Lung (tissue), 17 donors: ENCODE measurements at places on chromosomes 2 and 18. TPM values are rescaled to one million over a fixed set of nuclear protein-coding genes. Genes with fewer than 3 reads are reported as not detected.

DNA sequence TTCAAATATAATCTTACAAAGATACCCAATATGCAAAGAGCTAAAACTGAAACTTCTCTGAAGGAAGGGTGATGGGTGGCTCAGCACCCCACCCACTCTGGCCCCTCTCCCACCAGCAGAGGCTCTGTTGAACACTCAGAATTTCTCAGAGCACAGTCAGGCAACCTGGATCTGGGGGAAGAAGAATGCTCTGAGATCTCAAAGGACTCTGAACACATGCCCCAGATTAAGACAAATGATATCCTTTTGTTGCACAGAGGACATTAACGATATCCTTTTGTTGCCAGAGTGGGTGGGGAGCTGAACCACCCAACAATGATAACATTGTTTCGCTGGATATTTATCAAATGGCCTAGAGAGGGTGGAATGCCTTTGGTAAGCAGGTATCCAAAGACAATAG, 104.8 kb downstream of the LBH start:
- no peak for DNase-seq

DNA sequence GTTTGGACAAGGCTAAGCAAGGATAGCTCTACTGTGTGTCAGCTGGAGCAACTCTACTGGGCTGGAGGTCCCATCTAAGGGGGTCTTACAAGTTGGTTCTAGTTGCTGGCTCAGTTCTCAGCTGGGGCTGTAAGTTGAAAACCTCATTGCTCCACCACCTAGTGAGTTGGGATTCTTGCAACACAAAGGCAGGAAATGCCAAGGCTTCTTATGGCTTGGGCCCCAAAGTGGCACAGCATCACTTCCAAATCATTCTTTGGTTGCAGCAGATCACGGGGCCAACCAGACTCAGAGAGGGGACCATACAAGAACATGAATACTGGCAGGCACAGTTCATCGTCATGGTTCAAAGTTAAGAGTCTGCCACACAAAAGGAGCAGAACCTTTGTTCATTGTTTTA, 332.7 kb downstream of the LRRTM1 start:
- DNase-seq = no peak

DNA sequence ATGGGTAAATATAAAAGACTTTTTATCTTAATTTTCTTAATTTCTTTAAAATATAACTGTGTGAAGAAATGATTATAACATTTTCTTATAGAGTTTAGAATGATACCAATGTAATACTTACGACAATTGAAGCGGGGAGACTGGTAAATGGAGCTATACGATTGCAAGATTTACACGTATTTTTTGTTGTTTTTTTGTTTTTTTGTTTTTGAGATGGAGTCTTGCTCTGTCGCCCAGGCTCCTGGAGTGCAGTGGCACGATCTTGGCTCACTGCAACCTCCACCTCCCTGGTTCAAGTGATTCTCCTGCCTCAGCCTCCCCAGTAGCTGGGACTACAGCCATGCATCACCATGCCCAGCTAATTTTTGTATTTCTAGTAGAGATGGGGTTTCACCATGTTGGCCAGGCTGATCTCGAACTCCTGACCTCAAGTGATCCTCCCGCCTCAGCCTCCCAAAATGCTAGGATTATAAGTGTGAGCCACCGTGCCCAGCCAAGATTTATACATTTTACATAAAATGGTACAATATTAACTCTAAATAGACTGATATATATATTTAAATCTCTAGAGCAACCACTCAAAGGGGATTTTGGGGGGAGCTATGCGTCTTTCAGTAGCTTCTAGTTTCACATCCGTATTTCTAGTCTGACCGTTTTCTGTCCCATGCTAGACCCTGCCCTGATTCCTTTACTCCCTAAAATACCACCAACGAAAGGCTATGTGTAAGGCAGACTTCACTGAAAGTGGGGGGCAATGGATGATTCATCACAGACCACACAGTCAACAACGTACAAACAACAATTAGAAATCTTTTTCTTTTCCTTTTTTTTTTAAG, 28.2 kb upstream of the ATG16L1 start:
- DNase-seq = no peak

DNA sequence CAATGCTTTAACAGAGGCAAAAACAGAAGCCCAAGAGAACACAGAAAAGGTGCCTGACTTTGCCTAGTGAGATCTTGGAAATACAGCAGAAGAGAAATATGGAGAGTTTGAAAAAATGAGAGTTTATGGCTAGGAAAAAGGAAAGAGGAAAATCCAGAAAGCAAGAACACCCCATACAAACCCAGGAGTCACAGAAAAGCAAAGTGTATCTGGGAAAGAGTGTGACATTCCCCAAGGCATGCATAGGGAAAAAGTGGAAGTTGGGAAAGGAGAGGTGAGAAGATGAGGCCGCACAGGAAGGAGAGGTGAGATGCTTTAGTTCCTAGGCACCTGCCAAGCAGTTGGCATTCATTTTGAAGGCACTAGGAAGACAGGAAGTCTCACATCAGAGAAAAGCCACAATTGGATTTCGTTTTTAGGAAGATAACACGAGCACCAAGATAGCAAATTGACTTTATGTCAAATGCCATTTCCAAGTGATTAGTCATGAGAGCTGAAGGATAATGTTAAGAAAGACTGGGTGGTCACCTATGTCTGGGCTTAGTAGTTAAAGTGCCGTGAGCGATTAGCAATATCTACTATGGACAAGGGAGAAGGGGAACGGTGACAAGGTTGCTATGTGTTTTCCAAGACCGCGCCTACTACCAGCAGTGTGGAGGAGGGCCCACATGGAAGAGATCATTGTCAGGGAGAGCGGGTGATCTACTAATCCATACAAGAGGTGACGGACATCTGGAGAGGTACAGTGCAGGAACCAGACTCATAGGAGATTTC, 224.1 kb upstream of the PARD3B start:
- no peak for DNase-seq

- DNase-seq = no peak
These were observed 120.4 kb downstream of the SLC5A7 start for GRCh38 chr2:108106731-108107130.

GRCh38 chr2:159933727-159934049, 128.7 kb downstream of the PLA2R1 start:
- DNase-seq = peak; percentile 97

GRCh38 chr2:227687189-227687588, 20.6 kb downstream of the SCYGR5 start:
- DNase-seq = no peak

DNA sequence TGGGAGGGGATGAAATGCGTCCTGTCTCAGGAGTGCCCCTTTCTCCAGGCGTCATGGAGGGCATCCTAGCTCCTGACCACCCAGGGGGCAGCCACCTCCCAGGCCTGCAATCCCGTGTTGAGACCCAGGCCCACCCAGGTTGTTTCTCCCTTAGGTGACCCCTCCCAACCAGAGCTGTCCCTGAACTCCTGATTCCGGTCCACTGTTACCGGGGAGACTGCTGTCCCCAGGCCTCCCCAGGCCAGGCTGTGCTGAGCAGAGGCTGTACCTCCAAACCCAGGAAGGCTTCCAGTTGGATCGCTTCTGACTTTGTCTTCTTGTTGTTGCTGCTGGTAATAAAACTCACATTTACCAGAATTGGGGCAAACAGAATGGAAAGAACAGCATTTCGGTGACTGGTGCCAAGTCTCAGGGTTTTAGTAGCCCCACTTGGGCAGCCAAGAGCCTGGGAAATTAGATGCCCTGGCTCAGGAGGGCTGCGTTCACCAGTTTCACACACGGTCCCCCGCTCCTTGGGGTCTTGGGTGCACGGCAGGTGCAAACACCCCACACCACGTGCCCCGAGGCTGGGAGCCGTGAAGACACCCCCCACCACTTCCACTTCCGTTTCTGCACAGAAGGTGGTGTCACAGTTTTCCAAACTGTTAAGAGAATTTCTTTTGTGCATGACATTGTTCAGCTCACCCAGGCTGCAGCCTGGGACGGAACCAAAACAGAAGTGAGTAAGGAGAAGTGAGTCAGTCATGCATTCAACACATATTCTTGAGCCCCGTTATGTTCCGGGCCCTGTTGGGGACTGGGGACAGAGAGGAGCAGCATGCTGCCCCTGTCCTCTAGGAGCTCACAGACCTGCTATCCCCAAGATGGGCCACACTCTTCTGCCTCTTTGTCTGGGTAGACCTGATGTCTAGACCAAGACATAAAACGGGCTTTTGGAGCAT, 29.4 kb downstream of the ITM2C start:
- no peak for DNase-seq

DNA sequence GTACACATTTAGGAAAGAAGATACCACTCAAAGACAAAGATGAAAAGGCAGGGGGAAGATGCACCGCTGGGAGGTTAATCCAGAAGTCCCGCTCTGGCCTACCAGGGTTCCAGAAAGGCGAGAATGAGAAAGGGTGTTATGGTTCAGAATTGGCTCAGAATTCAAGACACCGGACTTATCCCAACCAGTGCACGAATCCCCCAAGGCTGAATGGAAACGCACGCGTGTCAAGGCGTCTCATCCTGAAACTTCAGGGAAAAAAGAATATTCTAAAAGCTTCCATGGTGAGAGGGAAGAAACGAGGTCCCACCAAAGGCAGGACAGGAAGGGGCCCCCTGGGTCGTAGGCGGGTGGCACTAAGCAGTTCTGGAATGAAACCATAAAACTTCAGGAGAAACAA, 71.9 kb downstream of the SLC66A2 start:
- DNase-seq = no peak

- DNase-seq = no peak
These were observed 61.4 kb downstream of the SLC4A3 start for GRCh38 chr2:219688560-219689445.

- peak; percentile 97 for DNase-seq
These were observed at the start of gene SOS1 for GRCh38 chr2:39120771-39121522. Gene SOS1, minus strand, starts transcription at chr2:39121051. Its CDS starts 629 bp downstream, at chr2:39120422.

- DNase-seq = no peak
These were observed 148.5 kb upstream of the DLX2 start for GRCh38 chr2:172251231-172251630.

- DNase-seq = peak; percentile 31
These were observed 596.4 kb downstream of the NYAP2 start for GRCh38 chr2:225995796-225996461.

GRCh38 chr2:112690853-112691401, 29.9 kb upstream of the NT5DC4 start:
- no peak for DNase-seq

GRCh38 chr2:109487871-109488655, 125.7 kb downstream of the SEPTIN10 start:
- no peak for DNase-seq

GRCh38 chr2:65431421-65432226, 775 bp downstream of the SPRED2 start:
- DNase-seq = peak; percentile 69

GRCh38 chr2:67854798-67855197, 208.0 kb downstream of the C1D start:
- DNase-seq = no peak

AGAP1 gene
- 39.4 TPM for total RNA-seq

LRATD1 gene
- total RNA-seq = 23.0 TPM

GALNT5 gene
- 35.9 TPM for total RNA-seq

NEU4 gene
- total RNA-seq = 0.26 TPM

TRIB2 gene
- total RNA-seq = 83.6 TPM
